ENCODE measurements at places on chromosomes 4 and X.

DNA sequence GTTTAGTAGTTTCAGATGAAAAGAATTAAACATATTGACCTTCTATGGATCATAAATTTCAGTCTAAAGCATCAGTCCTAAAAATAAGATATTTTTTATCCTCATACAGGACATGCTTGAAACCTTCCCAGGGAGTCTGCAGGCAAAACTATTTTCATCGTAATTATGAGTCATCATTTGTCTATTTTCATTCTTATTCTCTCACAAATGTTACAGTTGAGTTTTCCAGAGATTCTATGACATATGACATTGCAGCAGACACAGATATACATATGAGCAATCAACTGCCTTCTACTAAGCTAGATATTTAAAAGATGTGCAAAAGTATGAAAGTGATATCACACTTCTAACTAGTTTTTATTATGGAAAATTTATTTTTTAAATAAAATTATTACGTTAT, 398.0 kb downstream of the MAGEB5 start:
- DNase-seq: no peak
- H3K4me1 ChIP-seq: no peaks in the 10 kb centered on the region

DNA sequence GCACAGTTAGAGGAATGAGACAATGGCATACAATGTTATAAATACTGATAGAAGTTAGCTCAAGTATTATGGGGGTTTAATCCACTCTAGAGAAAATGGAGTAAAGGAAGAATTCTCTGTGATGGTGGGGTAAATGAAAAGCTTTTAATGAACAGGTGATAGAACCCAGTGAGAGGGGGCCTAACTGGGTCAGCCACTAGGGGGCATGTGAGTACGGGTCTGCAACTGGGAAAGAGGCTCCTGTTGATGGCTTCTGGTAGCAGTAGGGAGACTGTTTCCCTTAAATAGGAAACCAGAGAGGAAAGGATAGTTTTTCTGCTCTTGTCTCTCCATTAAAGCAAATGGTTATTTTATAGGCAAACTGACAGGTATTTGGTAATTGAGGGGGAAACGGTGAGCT, 132.8 kb upstream of the GPR101 start:
- no peak overlapping the region for H3K27ac ChIP-seq
- H3K4me1 ChIP-seq: no peaks in the 10 kb centered on the region
- DNase-seq: no peak
- H3K36me3 ChIP-seq: no peaks in the 10 kb centered on the region
- peaks cover 5% of the 10 kb centered on the region for H3K27me3 ChIP-seq
- no peak overlapping the region for H3K4me3 ChIP-seq

DNA sequence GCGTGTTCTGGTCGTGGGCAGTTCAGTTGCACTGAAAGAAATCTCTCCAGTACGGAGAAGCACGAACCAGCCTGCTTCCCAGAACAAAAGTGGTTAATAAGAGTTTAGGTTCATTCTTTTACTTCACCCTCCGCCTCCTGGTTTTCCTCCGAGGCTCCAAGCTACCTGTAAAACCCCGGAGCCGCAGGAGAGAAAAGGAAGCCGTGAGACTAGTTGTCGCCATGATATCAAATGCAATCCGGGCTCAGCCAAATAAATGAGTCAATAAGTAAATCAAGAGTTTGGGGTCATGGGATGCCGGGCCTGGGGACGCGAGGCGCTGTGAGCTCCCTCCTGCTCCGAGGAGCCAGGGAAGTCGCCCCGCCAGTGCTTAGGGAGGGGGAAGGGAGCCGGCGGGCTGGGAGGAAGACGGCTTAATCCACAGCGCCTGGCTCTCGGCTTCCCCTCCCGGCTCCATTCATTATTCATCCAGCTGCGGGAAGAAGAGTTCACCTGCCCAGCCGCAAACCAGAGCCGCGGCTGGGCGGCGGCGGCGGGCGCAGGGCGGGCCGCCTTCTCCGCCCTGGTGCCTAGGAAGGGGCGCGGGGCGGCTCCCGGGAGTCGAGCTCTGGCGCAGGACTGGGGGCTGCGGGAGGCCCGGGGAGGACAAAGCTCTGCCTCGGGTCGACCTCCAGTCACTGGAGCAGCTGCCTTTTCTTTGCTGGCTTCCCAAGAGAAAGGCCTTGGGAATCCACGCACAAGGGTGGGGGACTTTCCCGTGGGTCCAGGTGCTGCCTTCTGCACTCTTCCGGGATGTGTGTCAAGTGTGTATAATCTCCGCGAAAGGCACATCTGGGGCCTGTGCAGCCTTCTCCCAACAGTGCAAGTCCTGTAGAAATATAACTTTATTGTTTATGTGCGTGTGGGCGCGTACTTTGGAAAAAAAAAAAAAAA, 1.7 kb downstream of the FRAS1 start:
- peaks cover 34% of the 10 kb centered on the region for H3K4me1 ChIP-seq
- peak overlapping the region; percentile 74 for H3K27ac ChIP-seq
- peaks cover 53% of the 10 kb centered on the region for H3K27me3 ChIP-seq
- peak overlapping the region; percentile 93 for H3K4me3 ChIP-seq
- H3K36me3 ChIP-seq: no peaks in the 10 kb centered on the region

DNA sequence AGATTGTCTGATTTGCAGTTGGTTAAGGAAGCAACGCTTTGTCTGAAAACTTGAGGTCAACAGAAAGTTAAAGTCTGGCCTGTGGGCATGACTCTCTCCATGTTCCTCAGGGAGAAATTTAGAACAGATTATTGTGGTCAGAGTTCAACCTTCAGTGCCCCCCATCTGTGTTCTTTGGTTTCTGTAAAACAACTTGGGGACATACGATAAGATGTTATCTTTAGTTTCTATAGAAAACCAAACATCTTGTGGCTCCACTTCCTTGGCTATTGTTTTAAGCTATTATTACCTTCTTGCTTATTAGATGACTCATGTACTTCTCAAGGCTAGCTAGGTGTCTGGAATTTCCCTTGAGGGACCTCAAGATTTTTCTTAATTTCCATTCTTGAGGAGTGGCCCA, 507.7 kb downstream of the PDHA2 start:
- no peak overlapping the region for H3K4me3 ChIP-seq
- H3K36me3 ChIP-seq: no peaks in the 10 kb centered on the region
- no peaks in the 10 kb centered on the region for H3K27me3 ChIP-seq
- H3K4me1 ChIP-seq: no peaks in the 10 kb centered on the region

- no peaks in the 10 kb centered on the region for H3K4me1 ChIP-seq
- DNase-seq: no peak
- no peaks in the 10 kb centered on the region for H3K27me3 ChIP-seq
- H3K4me3 ChIP-seq: no peak overlapping the region
Measured at GRCh38 chr4:95728145-95728544, 111.7 kb upstream of the PDHA2 start.
